Heart left ventricle (tissue), 16 donors: ENCODE measurements at places on chromosomes 4 and X.
A peak's percentile ranks its signal among the peaks of the same experiment; 100 is the strongest.

DNA sequence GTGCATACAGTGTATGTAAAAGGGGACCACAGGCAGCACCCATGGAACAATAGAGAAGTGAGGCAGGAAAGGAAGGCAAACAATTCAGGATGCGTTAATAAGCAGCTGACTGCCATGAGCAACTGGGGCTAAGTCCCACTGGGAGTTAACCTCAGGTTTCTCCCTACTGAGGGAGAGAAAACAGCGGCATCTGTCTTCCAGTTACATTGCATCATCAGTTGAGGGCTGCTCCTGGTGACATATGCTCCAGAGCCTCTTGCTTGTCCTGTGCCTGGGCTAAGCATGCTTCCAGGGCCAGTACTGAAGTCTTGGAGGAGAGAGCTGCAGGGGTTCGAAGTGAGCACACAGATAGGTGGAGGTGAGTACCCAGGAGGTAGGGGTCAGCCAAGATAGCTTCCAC is 24.3 kb downstream of the RAI2 start:
- no peak for DNase-seq

DNA sequence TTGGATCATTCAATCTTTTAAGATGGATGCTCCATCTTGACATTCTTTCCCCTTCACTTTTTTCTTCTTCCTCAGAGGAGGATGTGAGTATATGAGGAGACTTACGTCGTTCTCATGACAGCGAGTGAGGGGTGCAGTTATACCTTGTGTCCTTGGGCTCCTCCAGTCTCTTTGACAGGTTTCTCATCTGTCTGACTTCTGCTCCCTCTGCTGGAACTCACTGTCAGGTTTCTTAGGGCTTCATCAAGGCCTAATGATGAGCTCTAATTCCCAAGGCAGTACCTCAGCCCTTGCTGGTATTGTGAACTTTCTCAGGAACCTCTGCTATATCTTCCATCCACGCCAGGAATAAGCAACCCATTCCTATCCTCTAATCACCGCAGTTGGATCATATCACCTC is 237.8 kb upstream of the ADGRL3 start:
- no peak for DNase-seq

DNA sequence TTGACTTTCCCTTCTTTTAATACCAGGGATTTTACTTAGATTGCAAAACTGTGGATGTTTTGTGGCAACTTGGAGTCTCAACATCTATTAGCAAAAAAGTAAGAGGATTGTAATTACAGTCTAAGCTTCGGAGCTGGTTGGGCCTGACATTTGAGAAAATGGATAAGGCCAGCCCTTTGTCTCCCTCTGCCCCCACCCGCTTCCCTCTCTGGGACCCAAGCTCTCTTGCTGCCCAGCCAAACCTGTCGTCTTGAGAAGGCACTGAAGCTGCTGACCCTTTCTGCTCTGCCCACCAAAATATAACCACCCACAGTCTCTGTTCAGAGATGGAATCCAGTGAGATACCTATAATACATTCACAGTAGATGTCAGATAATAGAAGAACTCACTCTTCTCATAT is 49.6 kb downstream of the SHROOM3 start:
- DNase-seq = no peak

- no peak for DNase-seq
Observed at GRCh38 chrX:121763671-121764070, 716.3 kb downstream of the GLUD2 start.

- DNase-seq = no peak
Observed at GRCh38 chr4:101050088-101050836, 297.1 kb downstream of the PPP3CA start.

DNA sequence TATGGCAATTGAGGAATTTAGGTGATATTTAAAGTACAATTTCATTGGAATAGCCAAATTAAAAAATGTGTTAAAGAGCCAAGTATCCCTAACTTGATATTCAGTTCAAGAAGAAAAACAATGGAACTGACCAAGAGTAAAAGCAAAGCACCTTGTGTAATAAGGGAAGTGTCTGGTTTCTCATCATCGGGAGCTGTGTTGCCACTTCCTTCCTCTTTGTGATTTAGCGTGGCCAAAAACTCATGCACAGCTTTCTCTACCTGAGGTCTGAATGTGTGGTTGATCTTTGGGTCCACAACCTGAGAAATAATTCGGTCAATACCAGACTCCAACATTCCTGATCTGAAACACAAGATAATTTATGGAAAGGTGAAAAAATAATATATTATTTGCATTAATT is 12.4 kb downstream of the BOD1L1 start:
- no peak for DNase-seq

DNA sequence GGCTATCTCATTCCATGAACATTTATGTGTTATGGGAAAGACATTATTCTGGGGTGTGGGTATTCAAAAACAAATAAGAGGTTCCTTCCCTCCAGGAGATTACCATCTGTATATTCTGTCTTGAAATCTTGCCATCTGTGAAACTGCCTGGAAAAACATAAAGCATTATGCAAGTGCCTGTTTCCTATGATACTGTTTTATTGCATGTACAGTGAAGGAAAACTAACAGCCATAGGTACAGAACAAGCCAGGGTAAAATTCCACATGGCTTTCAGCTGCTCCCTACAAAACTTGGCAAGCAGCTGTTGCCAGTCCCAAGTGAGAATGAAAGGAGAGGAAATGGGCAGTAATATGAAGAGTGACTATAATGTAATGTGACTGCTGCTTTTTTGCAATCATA is 136.0 kb downstream of the GUCY2F start:
- DNase-seq = no peak

- DNase-seq = peak; percentile 90
Observed at GRCh38 chr4:76305971-76306881, at the start of gene STBD1. Gene STBD1 (plus strand): TSS chr4:76306733. CDS start chr4:76306770, 37 bp downstream.

GRCh38 chr4:128572778-128573241 is 236.7 kb upstream of the JADE1 start:
- DNase-seq = no peak

- no peak for DNase-seq
Observed at GRCh38 chr4:20086067-20086798, 165.5 kb upstream of the SLIT2 start.
